ENCODE measurements at places on chromosomes 7 and 10.
A peak's percentile ranks its signal among the peaks of the same experiment; 100 is the strongest.

DNA sequence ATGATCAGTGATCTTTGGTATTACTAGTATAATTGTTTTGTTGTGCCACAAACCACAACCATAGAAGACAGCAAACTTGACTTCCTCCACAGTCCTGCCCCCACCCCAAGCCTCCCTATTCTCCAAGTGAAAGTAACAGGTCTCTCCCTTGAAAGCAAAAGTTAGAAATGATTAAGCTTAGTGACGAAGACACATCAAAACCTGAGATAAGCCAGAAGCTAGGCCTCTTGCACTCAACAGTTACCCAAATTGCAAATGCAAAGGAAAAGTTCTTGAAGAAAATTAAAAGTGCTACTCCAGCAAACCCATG lies 7.5 kb downstream of the SAR1A start:
- no peak for DNase-seq

GRCh38 chr7:152865011-152865410 lies 105.5 kb downstream of the ACTR3B start:
- DNase-seq, result no peak

DNA sequence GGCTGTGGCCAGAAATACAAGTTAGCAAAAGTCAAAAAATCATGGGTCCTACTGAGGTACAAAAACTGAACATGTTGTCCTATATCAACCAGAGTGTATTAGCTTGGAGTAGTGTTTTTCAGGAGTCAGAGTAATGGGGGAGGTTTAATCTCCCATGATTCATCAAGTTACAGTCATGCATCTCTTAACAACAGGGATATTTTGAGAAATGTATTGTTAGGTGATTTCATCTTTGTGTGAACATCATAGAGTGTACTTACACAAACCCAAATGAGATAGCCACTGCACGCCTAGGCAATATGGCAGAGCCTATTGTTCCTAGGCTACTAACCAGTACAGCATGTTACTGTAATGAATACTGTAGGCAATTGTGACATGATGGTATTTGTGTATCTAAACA lies 14.9 kb upstream of the TES start:
- no peak for DNase-seq

- DNase-seq, result no peak
Measured at GRCh38 chr7:37070471-37070870, 346.2 kb upstream of the AOAH start.

- DNase-seq, result no peak
Measured at GRCh38 chr10:20949967-20950366, 52.9 kb upstream of the NEBL start.

GRCh38 chr7:142498364-142498763 lies 240.5 kb upstream of the PRSS58 start:
- peak; percentile 64 for DNase-seq

GRCh38 chr7:116963234-116963633 lies 9.9 kb downstream of the ST7 start:
- no peak for DNase-seq

GRCh38 chr7:64905133-64905532 lies 2.1 kb downstream of the ZNF273 start:
- DNase-seq, result no peak

- DNase-seq, result no peak
Measured at GRCh38 chr10:71597821-71598498, 121.6 kb downstream of the C10orf105 start.

GRCh38 chr10:107163881-107164861 lies at the start of gene SORCS1:
TSS of gene SORCS1 (minus strand) at chr10:107164706.
- DNase-seq, result peak; percentile 4

DNA sequence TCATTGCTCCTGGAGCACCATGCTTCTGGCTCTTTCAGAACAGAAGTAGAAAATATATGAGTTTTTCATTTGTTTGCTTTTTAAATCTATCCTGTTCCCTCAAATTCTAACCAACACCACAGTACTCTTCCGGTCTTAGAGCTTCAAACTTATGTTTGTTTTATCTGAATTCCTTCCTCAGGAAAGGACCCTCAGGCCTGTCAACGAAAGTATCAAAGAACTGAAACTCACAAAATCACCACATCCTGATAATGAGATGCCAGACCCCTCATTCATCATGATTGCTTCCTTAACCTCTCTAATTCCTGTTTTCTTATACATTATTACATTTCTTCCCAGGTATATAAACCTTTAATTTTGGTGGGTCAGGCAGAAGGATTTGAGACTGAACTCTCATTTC lies 135.2 kb downstream of the BMS1 start:
- no peak for DNase-seq

DNA sequence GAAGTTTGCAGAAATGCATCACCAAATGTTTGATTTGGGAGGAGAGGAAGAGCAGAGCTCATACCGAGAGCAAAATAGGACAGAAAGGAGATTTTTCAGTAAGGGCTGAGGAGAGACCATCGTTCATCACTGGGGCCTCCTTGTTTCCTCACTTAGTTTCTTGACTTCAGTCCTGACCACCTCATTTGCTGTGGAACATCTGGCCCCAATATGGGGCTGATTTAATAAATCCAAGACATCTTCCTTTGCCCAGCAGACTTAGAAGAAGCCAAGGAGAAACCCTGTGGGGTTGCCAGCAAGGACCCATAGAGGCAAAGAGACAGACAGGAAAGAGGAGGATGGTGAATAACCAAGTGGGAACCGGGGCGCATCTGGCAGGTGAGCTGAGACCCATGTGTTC lies 60.4 kb downstream of the CHST3 start:
- no peak for DNase-seq

DNA sequence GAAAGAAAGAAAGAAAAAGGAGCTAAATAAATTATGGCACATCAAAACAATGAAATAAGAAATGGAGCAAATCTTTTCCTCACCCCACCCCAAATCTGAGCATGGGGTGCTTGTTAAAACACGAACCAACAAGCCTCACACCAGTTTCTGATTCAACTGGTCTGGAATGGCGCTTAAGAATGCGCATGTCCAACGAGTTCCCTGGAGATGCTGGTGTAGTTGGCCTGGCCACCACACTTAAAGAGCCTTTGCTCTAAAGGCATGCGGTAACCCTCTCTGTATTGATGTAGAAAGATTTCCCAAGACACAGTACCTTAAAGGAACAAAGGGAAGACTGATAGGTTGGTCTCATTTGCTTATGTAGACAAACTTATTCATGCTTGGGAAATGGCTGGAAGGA lies 49.1 kb upstream of the STEAP1B start:
- DNase-seq, result no peak

All from adipocyte (in vitro differentiated cells).